Stimulated activated CD4-positive, alpha-beta T cell treated with anti-CD3 and anti-CD28 coated beads, Interleukin-1b, Interleukin-23, amount 100 ng/mL, for 1 hour (primary cell): ENCODE measurements at places on chromosomes 1 and 21.

DNA sequence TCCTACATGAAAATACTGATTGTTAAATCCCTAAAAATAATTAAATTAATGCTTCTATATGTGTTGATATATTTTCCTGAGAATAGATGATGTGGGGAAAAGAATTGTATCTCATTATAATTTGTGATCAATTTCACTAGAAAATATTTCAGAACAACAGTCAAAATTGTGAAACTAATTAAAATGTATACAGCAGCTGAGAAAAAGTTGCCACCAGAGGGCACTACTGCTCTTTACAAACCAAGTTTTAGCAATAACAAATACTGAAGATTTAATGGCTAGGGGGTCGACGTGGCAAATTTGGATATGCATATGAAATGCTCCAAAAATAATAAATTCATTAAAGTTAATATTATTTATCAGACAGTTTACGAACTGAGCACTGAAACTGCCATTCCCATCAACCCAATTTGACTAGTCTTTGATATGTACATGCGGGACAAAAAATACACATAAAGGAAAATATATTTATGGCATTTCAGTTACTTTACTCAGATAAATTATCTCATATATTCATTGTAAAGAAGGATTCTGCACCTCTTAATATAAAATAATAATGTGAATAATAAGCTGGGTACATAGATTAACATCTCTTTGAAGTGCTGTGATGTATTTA lies 96.3 kb upstream of the TMPRSS15 start:
- DNase-seq = peak; percentile 4

- no peak for DNase-seq
Measured at GRCh38 chr21:35344582-35344981, 295.5 kb upstream of the RUNX1 start.

DNA sequence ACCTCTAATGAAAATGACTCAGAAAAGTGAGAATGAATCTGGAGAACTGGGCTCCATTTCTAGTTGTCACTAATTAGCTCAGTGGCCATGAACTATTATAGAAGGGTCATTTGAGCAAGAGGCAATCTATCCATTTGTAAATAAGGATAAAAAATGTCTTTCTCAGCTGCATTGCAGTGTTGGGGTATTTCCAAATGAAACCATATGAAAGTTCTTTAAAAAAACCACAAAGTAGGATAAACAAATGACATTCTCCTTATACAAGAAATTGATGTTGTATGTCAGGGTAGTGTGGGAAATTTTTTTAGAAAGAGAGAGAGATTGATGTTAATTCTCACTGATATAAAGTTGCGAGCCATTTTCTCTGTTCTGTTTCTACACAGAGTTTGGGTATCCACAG lies 26.0 kb downstream of the FMO3 start:
- DNase-seq = no peak

DNA sequence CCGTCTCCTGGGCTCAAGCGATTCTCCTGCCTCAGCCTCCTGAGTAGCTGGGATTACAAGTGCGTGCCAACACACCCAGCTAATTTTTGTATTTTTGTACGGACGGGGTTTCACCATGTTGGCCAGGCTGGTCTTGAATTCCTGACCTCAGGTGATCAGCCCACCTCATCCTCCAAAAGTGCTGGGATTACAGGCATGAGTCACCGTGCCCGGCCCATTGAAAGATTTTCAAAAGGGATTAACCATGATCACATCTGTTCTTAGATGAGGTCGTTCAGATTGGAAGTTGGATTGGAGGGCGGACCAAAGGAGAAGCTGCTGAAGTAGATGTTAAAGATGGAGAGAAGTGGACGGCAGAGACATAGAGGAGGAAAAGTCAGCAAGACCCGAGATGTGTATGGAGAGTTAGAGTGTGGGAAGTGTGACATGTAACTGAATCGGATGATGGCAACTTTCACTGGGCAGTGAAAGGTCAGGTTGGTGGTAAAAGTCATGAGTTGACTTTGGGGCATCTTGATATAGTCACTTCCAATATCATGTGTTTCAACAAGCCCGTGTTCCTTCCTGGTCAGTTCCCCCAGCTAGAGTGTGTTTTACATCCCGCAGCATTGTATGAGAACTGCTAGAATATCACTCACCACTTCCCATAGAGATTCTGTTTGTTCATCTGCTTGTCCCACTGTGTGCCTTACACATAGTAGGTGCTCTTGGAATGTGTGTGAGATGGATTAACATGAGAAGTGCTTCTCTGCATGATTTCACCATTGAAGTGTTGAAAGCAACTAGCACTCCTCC lies 54.4 kb upstream of the TINAGL1 start:
- no peak for DNase-seq

GRCh38 chr1:23777979-23778814 lies at the start of gene PITHD1:
PITHD1 (plus strand) TSS chr1:23778418; CDS start chr1:23778516, 98 bp downstream.
- DNase-seq = peak; percentile 48

DNA sequence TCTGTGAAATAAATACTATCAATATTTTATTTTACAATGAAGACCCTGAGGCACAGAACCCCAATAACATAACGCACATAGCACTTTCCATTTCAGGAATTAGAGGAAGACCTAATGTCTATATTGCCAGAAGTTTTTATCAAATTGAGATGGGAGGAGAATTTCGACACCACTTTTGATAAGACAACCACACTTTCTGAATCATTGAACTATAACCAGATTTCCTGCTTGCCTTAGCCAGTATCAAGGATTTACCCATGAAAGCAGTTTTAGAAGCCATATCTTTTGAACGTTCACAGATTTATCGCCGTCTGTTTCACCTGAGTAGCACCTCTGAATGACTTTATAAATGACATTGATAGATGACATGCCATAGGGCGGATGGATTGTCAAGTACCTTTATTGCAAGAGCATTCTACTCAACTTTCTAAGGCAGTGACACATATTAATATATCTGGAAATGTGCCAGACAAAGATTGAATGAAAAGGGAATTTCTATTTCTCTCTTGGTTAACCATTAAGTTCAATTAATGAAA lies 768.4 kb downstream of the LTN1 start:
- no peak for DNase-seq
